ENCODE measurements at places on chromosomes 6 and 20.

DNA sequence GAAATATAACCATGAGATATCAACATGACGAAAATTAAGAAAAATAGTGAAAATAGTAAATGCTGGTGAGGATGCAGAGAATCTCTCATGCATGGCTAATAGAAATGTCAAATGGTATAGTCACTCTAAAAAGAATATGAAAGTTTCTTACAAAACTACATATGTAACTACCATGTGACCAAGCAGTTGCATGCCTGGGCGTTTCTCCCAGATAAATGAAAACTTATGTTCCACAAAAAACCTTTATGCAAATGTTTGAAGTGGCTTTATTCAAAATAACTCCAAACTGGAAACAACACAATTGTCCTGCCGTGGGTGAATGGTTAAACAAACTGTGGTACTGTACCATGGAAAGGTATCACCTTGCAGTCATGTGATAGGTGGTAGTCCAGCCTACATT, 112.4 kb downstream of the HDGFL1 start:
- DNase-seq: no peak

DNA sequence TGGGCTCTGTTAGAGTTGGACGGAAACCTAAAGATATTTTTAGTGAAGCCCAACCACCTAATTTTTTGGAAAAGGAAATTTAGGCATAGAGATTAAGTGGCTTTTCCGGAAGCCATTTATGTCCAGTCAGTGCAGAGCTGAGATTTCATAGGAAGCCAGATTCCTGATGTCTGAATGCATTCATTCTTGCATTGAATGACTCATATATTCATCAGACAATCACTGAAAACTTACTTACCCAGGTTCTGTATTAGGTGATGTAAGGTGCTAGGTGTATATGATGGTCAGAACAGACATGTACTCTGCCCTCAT, 4.1 kb downstream of the SH3BGRL2 start:
- DNase-seq: no peak

DNA sequence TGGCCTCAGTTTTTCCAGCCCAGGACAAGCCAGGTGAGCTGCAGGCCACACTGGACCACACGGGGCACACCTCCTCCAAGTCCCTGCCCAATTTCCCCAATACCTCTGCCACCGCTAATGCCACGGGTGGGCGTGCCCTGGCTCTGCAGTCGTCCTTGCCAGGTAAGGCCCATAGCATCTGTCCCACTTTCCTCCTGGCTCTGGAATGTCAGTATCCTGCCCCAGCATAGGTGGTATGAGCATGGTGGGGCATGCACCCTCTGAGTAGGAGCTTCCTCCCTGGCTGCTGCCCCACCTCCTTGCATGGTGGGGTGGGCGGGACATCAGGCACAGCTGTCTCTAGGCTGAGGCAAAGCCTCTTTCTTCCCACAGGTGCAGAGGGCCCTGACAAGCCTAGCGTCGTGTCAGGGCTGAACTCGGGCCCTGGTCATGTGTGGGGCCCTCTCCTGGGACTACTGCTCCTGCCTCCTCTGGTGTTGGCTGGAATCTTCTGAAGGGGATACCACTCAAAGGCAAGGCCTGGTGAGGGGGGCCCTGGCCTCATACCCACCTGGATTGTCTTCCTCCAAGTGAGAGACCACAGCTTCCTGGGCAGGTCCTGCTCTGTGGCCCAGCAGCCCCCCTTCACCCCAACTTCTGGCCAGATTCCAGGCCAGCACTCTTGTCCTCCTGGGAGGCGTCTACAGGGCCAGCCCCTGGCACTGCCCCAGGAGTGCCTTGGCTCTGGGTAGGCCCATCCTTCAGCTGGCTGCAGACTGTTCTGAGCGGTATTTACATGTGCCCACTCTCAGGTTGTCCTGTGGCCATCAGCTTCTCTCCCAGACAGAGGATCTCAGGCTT, 9.1 kb downstream of the PI16 start:
- DNase-seq: peak; percentile 23

DNA sequence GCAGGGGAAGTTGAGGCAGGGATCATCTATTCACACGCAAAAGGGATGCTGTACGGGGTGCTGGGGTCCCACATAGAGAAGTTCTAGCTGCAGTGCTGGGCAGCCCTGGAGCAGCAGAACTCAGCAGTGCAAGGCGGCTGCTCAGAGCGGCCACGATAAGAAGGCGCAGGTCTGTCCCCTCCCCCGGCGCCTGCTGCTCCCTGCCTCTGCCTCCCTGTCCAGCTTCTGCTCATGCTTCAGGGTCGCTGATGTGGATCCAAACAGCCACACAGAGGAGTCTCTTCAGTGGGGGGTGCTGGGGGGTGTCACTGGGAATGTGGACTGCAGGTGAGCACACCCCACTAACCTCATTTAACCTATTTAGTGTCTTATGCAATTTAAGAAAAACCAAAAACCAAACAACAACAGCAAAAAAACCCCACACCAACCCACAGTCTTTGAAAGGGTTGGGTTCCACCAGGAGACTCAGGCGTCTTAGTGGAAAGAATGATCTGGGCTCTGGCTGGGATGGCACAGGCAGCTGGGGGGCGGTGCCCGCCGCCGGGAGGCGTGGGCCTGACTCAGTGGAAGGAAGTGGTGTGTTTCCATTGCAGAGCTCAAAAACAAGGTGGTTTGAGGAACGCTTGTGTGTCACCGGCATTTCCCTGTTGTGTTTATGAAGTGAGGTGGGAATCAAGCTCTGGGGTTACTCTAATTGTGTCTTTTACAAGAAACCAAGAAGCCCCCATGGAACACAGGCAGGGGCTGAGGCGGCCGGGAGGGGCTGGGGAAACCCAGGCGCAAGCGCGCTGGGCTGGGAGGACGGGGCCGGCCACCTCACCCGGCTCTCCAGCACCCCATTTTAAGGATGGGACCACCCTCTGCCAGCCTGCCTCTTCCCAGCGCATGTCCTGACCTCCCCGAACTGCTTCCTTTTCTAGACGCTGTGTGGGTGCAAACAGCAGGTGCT, 55.1 kb downstream of the IRF4 start:
- no peak for DNase-seq

GRCh38 chr6:135537741-135538301, 40.3 kb upstream of the AHI1 start:
- DNase-seq: no peak
